ENCODE measurements at places on chromosomes 5 and 9.

- DNase-seq: no peak
Observed at GRCh38 chr9:115209601-115210306, 91.8 kb upstream of the TNC start.

- DNase-seq: no peak
Observed at GRCh38 chr9:129677456-129677855, 12.0 kb downstream of the PRRX2 start.

GRCh38 chr9:5301544-5301943, 3.0 kb downstream of the RLN2 start:
- DNase-seq: no peak

GRCh38 chr9:97980479-97980803, 2.7 kb upstream of the ANP32B start:
- no peak for DNase-seq

DNA sequence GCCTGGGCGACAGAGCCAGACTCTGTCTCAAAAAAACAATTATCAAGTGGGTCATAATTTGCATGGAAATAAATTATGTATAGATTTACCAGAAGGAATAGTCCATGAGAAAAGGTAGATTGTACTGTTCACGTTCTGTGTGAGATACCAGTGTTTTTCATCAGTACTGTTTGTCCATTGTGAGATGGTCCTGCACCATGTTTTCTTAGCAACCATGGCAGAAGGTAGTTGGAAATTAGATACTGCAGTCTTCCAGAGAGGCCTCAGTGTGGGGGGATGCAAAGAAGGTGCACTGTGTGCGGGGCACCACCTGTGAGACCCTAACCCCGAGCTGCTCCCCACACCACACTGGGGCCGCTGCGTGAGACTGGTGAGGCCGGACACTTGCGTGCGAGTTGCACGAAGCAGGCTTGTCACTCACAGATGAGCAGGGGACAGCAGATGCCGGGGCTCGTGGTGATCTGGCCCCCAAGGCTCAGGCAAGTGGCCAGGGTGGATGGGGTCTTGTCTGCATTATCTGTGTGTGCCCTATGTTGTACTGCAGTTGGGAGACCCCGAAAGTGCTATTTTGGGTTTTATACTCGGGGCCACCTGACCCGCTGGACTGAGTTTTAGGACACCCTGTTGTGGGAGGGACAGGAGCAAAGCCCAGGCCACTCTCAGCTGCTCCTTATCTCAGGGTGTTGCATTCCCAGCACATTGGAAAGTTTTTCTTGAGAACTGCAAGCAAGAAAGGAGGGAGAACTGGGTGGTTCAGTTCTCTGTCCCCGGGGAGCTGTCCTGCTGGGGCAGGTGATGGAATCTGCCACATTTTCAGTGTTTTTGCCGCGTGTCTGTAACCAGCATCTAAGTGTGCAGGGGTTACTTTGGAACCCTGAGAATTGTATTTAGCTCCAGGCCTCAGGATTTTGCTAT, 61.9 kb downstream of the EHMT1 start:
- no peak for DNase-seq

DNA sequence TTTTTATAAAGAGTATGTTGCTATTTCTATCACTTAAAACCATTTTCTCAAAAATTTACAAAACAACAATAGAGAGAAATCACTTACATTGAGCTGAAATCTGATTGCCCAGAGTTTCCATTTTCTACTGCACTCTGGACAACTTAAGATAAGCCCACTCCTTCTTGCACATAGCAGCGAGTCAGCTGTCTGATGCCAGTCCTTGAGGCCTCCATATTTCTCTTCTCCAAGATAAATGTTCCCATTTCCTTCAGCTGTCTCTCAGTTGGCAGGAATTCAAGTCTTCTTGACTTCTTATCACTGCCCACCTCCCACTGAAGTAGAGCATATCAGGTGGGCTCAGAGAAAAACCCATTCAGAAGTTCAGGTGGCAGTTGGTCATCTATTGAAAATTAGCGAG, 78.5 kb upstream of the PIP5K1B start:
- no peak for DNase-seq

DNA sequence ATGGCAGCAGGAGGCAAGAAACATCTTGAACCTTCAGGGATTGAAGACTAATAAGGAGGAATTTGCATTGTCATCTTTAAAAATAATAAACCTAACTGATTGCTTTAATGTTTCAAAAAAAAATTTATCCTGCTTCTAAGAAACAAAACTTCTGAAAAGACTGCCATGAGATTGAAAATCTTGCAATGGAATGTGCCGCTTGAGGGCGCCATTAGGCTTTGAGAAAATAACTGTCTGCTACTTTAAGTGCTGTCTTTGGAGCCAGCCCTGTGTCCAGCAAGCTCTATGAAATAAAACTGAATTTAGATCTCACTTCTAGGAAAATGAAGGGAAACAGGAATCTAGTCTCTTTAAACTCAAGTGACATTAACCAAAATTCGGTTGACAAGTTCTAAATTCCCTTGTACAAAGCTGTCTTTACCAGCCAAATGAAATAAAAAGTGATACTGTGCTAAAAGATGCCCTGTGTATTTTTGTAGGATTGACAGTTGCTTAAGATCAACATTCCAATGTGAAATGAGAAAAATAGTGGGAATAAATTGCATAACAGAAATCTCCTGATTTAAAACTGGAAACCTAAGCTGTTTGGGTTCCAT, 79.4 kb downstream of the ESM1 start:
- no peak for DNase-seq

- no peak for DNase-seq
Observed at GRCh38 chr9:132201780-132202703, 40.2 kb downstream of the NTNG2 start.

- no peak for DNase-seq
Observed at GRCh38 chr9:109934857-109935215, 154.8 kb downstream of the PALM2AKAP2 start.

DNA sequence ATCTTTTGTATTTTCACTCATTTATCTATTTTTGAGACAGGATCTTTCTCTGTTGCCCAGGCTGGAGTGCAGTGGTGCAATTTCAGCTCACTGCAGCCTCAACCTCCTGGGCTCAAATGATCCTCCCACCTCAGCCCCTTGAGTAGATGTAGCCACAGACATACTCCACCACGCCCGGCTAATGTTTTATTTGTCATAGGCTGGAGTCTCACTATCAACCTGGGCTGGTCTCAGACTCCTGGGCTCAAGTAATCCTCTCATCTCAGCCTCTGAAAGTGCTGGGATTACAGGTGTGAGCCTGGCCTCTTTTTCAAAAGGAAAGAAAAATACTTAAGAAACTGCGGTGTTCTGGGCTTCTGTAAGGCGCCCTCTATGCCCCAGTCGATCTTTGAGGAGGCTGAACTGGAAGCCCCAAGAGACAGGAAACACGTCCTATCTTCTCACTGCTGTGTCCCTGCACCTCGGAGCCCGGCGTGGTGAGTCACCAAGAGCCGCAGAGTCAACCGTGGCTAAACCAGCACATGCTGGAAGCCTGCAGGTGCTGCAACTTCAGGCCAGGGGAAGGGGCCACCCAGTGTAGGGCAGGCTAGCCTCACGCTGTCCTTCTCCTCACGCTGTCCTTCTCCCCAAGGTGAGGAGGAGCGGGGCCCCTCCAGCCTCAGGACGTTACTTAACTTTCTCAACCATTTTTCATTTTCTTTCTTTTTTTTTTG, 15.2 kb upstream of the LHX3 start:
- no peak for DNase-seq

DNA sequence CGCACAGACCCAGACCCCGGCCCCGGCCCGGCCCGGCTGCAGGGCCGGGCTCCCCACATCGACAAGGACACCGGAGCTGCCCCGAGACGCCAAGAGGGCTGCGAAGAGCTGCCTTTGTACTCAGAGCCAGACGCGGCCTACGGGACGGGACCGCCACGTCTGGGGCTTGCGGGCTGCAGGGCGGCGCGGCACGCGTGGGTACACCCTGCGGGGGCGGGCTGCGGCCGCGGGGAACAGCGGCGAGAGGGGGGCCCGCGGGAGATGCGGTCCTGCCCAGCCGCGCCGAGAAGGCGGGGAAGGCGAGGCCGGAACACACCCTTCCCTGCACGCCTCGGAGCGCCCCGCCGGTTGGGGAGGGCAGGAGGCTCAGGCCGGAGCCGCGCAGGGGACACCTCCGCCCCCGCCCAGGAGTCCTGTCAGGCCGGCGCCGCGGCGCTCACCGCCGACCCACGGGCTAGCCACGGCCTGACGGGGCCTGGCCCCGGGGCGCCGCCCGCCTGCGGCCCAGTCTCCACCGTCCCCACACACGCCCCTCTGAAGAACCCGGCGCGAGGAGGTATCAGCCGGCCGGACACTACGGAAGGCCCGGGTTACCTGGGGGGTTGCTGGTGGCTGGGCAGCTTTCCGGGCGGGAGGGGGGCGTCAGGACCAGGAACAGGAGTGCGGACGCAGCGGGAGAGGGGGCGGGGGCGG, 478 bp downstream of the RAB14 start:
- no peak for DNase-seq

- no peak for DNase-seq
Observed at GRCh38 chr9:92775466-92775865, 10.8 kb upstream of the BICD2 start.

DNA sequence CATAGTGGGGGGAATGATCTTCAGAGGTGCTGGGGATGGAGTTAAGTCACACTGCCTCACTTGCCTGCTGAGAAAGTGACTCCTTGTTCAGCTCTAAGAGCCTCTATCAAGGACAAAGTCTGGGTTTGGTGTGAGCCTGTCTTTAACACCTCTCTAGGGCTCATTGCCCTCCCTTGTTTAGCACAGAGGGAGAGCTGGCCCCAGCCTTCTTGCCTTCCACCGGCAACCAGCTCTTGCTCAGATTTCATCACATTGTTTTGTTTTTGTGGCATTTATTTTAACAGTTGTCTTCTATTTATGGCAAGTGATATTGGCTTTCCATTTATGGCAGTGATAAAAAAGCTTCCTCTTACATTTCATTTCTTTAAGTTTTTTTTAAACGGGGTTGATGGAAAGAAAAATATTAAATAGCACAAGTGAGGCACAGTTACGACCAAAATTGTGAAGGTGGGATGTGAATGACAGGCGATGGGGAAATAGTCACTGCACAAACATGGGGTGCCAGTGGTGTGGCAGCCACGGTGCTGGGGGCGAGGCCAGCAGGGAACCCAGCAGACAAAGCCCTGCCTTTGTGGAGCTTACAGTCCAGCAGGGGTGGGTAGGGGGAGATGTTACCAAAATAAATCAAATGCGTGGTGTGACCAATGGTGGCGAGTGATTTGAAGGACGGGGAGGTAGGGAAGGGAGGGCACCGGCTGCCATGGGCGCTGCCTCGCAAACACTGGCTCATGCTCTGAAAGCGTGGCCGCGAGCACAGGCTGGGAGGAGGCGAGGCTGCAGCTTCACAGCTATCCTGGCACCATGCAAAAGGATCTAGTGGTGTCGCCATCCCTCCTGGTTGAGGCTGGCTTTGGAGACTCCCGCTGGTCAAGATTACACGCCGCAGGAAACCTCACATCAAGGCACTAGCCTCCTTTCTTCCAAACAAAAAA, 21.2 kb upstream of the UNC5A start:
- DNase-seq: no peak

GRCh38 chr5:157463621-157464518, 3.9 kb downstream of the NIPAL4 start:
- DNase-seq: no peak

- DNase-seq: no peak
Observed at GRCh38 chr5:119926301-119926700, 296.9 kb downstream of the FAM170A start.

DNA sequence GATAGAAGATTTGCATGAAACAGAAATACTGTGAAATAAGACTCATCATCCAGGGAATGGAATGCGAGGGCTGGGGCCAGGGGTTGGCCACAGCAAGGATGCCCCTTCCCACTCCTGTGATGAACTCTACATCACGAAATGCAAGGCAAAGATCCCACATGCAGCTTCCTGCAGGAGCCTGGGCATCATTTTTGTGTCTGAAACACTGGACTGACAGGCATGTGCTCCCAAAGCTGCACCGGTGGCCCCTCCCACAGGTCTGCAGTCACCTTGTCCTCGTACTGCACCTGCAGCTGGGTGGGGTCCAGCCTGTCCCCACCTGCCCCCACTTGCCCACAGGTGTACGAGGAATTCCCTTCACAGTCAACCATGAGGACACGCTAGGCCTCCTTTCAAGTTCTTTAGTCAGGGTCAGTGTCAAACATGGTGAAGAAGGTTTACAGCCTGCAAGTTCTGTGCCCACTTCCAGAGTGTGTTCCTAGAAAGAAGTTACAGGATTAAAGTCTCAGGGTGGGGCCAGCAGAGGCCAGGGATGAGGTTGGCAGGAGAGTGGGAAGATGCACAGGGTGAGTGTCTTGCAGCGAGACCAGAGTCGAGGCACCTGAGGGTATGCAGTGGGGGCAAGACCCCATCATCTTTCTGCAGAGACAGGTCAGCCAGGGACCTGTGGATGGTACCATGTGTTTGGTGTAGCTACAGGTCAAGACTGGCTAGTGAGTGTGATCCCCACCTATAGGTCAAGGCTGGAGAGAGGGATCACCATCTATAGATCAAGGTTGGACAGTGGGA, 155.0 kb upstream of the IRX2 start:
- DNase-seq: no peak

GRCh38 chr5:109370343-109370742, 39.4 kb downstream of the PJA2 start:
- DNase-seq: no peak

DNA sequence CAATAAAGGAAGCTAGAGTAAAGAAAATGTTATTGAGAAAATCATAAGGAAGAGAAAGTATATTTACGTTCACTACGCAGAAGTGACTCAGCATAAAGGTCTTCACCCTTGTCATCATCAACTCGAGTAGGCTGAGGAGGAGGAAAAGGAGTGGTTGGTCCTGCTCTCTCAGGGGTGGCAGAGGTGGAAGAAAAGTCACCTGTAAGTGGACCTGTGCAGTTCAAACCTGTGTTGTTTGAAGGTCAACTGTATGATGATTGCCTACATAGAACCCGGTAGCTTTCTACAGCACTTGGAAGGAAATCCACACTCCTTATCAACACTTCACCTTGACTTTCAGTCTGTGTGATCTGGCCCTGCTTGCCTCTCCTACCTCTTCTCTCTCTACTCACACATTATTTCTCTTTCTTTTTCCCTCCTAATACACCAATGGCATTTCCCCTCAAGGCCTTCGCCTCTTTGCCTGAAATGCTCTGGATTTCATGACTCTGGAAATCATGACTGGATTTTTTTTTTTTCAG, 109.3 kb upstream of the CPEB4 start:
- DNase-seq: no peak

GRCh38 chr9:81082221-81082620, 607.1 kb downstream of the TLE1 start:
- no peak for DNase-seq

DNA sequence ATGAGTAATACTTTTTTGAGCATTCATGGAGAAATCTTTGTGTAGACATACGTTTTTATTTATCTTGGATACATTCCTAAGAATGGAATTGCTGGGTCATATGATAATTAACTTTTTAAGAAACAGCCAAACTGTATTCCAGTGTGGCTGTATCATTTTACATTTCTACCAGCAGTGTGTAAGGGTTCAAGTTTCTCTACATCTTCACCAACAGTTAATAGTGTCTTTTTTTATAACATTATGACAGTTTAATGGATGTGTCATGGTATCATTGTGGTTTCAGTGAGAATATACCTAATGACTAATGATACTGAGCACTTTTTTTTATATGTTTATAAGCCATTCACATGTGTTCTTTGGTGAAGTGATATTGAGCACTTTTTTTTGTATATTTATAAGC, 52.4 kb downstream of the NIPBL start:
- DNase-seq: no peak

Measured in AG04449 (cell line).